ENCODE measurements at places on chromosomes 5 and 9.

- DNase-seq, result no peak
These were observed 4.1 kb downstream of the BTNL9 start for GRCh38 chr5:181044093-181044599.

- DNase-seq, result no peak
These were observed 830.4 kb downstream of the MAT2B start for GRCh38 chr5:164335837-164336236.

GRCh38 chr9:88533951-88534455 lies 975 bp upstream of the NXNL2 start:
- DNase-seq, result no peak

DNA sequence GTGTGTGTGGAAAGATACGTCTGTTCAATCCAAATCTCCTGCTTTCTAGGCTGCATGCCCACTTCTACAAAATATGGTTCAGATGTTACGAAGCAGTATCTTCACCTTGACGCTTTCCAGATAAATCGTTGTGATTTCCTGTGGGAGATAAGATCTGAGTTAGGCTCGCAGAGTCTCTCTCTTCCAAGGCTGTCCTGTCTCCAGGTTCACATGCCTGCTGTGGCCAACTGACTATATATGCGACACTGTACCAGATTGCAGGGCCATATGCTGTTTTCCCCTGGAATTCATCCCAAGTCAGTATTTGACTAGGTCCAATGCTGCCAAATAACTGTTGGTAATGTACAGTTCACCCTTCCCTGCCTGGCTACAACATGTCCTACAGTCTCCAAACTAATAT lies 47.9 kb downstream of the TMEM252 start:
- no peak for DNase-seq

DNA sequence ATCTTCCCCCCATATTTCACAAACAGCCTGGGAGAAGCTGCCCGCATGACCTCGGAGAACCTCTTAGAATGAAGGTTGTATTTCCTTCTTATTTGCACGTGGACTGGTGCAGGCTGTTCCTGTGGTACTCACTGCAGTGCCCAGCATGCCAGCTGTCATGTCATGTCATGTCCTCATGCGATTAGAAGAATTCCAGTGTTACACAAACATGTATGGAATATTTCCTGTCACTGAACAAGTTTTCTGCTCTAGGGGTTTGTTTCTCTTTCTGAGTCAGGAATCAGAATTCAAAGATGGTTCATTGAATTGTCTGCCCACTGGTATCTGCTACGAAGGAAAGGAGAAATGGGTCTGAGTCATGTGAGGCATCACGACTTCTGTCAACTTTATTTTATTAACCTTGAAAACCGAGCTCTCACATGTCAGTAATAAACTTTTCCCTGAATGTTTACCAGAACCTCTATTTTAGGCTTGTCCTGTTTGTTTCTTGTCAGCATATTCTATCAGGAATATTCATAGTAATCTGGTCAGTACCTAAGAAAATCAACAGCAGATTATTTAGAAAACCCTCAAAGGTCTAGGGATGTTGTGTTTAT lies 415.6 kb downstream of the GADD45G start:
- no peak for DNase-seq

DNA sequence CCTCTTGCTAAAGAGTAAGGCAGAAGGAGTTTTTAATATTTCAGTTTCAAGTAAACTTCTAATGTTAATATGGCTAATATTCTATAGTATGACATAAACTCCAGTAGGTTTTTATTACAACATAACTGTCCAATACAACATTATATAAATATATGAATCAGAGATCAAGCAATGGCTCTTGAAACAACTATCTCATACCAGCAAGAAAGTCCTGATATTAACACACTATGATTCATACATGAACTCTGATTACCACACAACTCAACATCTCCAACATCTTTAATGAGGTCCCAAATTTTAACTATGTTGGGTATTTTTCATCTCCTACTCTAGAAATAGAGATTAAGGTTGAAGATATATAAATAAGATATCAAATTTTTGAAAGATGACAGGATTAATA lies 878.3 kb downstream of the TLE1 start:
- DNase-seq, result no peak

DNA sequence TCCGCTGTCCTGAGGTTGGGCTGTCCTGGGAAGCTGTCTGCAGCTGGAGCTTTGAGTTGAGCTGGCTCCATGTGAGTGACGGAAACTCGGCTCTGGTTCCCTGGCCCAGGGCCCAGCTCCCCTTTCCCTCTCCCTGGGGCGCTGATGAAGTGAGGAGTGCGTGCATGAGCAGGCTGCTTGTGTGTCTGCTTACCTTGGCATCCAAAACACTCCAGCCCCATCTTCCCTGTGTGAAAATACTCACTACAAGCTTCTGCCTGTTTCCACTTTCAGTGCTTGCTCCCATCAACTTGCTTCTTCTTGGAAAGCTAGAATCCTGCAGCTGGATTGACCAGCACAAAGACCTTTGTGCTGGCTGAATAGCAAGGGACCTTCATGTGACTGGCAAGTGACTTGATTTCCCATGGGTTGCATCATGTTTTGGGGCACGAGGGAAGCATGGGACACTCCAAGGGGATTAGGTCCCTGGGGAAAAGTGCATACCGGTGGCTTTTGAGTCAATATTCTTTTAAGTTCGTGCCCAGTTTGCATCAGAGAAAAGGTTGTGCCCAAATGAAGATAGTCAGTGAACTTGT lies 198.1 kb downstream of the GADD45G start:
- DNase-seq, result no peak

DNA sequence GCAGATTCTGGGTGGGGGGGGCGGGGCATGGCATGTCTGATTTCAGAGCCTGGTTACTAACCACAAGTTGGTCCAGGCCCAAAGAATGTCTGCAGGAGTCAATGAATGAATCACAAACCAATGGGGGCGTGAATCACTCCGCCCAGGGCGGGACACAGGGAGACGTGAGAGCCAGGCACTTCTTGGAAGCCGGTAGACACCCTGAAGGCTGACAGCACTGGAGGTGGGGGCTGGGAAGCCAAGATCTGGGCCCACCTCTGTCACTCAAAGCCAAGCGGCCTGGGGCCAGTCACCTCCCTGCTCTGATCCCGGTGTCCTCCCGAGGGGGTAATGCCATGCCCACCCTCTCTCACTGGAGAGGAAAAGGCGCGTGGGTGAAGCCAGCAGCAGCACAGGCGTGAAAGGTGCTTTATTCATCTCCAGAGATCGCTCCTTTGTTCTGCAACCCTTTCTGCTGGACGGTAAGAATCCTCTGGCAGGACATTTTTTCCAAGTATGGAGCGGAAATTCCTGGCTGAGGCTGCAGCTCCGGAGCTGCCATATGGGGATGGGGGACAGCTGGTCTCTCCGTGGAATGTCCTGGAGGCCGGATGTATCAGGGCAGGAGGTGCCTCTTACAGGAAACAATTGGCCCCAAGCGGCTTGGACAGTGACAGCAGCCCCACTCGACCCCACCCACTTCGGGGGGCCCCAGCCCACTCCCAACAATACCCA lies 85.0 kb downstream of the STK10 start:
- DNase-seq, result no peak

DNA sequence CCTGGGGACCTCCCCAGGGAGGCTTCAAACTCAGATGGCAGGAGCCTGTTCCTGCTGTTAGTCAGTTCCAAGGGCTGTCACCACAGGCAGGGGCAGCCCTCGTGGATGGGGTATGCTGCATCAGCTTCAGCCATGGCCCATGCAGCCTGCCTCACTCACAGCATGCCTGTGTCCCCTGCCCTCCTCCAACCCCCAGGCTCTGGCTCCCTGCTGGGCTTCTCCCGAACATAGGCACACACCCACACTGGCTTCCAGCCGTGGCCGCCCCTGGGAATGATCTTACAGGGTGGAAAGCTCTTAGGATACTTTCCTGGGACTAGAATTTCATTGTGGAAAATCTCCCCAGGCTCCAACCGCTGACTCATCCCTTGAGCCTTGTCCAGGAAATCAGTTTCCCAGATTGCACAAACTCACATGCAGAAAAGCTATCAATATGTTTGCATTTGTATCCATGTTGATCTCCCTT lies 163.8 kb downstream of the SEC61B start:
- DNase-seq, result no peak

DNA sequence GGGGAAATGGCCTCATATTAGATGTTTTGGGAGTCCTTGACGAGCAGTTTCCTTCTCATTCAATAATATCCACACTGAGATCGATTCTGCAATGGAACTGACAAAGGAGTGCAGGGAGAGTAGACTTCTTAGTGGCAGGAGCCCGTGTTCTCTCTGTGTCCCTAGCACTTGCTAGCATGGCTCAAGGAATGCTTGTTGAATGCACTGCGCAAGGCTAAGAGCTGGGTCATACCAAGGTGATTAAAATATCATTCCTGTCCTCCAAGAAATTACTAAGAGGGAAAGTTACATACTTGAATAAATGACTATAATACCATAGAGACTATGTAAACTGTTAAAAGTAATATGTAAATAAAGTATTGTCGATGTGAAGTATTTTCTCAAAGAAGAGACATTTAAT lies 630.1 kb downstream of the IRX1 start:
- no peak for DNase-seq

DNA sequence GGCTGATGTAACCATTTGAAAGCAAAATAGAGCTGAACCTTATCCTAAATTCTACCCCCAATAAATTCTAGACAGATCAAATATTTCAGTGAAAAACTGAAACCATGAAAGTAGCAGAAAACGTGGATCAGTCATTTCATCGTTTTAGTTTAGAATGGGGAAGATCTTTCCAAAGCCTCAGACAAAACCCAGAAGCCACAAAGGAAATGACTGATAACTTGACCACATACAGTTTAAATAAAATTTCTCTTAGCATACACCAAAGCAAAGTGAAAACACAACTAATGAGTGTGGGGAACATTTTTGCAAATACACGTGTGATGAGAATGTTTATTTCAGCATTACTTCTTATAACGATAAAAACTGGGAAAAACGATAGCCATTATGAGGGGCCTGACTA lies 284.8 kb downstream of the ADGRV1 start:
- DNase-seq, result no peak

DNA sequence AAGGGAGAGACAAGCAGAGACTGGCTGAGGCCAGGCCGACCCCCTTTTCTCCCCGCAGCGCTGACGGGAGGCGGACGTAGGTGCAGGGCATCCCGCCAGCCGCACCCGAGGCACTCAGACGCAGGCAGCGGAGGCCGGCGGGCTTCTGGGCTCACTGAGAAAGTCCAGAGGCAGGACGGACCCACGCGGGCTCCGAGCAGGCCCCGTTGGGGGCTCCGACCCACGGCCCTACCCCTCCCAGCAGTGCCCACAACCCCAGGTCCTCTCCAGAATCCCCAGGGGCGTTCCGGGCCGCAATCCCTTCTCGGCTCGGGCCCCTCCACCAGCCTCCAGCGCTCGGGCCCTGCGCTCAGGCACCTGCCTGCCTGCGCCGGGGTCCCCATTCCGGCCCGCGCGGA lies 543 bp downstream of the MTMR12 start:
- peak; percentile 35 for DNase-seq

DNA sequence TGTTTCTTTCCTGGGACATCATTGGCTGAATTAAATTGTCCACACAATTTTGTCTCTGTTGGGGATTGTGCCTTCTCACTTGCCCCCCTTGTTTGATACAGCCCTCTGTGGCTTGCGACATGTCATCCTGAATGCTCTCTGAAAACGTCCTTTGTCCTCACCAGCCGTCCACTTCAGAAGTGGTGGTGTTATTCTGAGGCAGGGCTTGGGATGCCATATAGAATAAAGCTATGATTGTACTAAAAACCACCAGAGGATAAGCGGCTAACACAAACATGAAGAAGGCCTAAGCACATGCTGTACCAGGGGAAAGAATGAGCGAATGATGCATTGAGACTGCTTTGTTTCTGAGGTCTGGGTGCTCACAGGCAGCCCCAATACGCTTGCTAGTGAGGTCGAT lies 3.5 kb upstream of the SNX30 start:
- DNase-seq, result no peak

GRCh38 chr5:675111-675870 lies 17.9 kb downstream of the TPPP start:
- no peak for DNase-seq

DNA sequence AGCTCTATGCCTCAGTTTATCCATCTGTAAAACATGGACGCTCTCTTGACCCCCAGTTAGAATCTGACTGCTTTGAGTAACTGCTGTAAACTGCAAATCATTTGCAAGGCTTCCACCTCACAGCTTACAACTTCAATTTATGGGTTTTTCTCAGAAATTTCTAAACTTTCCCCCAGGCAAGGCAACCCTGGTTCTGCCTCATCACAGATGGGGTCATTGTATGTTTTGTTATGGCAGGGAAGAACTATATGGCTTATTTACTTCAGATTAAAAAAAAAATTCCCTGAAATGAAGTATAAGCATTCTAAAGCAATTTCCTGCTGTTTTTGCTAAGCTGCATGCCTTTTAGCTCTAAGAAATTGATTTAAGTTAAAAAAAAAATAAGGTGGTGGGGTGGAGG lies 60.0 kb downstream of the TMEM215 start:
- no peak for DNase-seq

GRCh38 chr9:8364026-8364752 lies 564.6 kb upstream of the DMAC1 start:
- no peak for DNase-seq

- no peak for DNase-seq
These were observed 567.0 kb downstream of the BNC2 start for GRCh38 chr9:16303506-16303905.

GRCh38 chr9:134393582-134394280 lies 67.5 kb downstream of the RXRA start:
- DNase-seq, result no peak

DNA sequence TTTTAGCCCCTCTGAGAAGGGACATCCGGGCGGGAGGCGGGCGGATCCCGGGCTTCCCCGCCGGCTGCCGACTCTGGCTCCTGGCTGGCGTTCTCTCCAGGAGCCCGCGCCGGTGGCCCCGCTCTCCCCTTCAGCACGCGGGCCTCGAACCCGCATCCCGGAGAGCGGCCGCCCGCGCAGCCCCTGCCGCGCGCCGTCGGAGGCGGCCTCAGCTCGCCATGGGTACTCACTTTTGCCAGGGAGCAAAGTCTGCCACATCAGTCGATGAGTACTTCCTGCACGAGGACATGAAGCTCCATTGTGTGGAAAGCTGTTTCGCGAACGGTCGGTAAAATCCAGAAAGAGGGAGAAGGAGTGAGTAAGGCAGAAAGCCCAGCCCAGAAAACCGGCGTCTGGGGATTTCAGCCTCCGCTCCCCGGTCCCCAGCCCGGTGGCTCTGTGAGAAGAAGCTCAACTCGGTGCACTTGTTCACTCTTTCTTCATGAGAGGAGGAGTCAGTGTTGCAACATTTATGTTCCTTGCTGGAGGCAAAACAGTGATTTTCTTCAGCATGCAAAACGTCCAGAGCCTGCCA lies at the start of gene PRLR:
PRLR (minus strand) TSS at position 450 of the 574 bp plus-strand sequence. CDS start 140,867 bp downstream, outside the sequence.
- no peak for DNase-seq
